ENCODE measurements at places on chromosomes 1 and 21. TPM values are rescaled to one million over a fixed set of nuclear protein-coding genes. Genes with fewer than 3 reads are reported as not detected.

DNA sequence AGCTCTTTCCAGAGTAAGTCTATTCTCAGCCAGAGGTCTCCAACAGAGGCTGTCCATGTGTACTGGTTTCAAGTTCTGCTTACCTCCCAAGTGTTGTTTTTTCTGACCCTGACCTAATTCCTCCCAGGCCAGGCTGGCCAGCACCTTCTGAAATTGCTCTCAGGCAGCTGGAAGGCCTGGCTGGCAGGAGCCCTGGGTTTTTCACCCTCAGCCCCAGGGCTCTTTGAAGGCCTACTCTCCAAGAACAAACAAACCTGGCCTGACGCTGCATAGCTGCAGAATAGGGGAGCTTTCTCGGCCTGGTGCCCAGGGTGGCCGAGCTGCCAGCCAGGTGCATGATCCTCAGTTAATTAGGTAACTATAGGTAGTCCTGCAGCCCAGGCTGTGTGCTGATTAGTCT lies 147.5 kb downstream of the CACNA1E start:
- no peak for DNase-seq

DNA sequence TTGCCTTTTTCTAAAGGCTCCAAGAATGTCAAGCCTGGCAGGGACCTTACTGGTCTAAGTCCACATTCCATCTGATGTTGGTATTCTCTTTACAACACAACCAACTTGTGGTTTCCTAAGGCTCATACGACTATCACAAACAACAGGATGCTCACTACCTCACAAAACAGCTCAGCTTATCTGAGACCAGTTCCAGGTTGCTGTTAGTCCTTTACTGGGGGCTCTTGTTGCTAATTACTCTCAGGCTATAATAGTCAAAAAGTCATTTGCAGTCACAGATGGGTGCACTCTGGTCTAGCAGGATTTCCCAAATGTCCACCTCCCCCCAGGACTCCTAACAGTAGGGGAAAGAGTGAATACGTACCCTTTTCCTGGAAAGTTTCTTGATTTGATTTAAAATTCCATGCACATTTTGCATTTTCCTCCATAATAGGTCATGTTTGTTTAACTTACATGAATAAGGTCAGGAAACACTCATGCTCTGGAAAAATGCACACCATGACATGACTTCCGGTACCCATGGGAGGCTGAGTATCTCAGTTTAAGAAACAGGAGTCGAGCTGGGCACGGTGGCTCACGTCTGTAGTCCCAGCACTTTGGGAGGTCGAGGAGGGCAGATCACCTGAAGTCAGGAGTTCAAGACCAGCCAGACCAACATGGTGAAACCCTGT lies 16.0 kb downstream of the LCK start:
- DNase-seq, result no peak

- no peak for DNase-seq
Measured at GRCh38 chr1:168420177-168420576, 123.6 kb downstream of the XCL2 start.

DNA sequence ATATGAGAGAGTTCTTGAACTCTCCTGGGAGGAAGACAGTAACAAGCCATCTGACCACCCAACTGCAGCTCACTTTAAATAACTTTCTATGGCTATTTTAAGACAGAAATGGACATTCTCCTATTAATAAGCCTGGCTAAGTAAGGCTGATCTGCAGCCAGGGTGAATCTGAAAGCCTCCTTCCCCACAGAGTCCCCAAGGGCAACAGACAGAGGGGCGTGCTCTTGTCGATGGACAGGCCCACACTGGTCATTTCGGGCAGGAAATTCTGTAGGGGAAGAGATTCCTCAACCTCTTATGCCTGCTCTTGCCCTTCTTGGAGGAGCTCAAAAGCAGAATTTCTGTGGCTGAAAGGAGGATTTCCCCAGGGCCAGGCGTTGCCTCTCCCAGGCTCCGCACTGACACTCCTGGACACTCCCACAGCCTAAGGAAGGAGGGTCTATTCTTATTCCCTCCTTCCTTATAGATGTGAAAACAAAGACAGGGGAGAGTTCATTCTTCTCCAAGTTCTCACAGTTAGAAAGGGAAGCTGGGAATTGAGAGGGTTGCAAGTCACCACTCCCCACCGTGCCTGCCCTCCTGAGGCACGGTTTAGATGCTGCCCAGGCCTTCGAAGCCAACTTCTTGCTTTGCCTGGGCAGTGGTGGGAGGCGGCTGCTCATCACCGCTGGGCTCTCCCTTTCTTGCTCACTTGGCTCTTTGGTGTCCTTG lies 17.9 kb upstream of the KANK4 start:
- no peak for DNase-seq

- DNase-seq, result no peak
Measured at GRCh38 chr21:27582948-27583430, 616.1 kb upstream of the ADAMTS5 start.

GRCh38 chr1:93988634-93989350 lies 79.6 kb upstream of the GCLM start:
- DNase-seq, result no peak

ZSWIM5 gene
- 15.9 TPM for total RNA-seq

DNA sequence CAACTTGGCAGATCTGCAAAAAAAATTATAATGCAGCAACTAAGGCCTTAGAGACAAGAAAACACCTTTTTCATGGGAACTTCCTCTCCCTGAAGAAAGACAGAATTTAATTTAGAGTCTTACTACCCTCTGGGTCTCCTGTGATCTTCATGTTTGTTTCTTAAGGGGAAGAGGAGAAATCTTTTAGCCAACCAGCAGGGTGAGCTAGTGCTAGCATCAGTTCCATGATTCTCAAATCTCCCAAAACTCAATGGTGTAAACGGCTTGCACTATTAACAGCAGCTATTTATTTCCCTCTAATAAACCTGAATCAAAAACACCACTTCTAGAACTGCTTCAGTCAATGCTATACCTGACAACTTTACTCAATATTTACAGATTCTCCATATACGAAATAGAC lies 3.8 kb downstream of the ZNF644 start:
- no peak for DNase-seq

CD48 gene
- total RNA-seq, result 0.82 TPM

DNA sequence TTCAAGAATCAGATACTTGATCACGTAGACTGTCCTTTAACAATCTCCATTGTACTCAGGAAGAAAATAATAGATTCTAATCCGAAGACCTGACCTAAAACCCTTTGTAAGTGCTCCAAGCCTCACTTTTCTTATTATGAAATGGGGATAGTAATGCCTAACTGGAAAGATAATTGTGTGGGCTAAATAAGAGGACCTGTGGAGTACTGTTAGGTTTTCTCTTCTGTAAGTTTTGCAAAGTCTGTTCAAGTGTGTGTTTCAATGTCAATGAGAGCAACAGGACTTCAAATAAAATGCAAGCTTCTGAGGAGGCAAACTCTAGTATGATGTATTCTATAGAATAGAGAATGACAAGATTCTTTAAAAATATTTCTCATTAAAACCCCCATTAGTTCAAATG lies 348.6 kb downstream of the USP25 start:
- no peak for DNase-seq

GRCh38 chr1:232283864-232284263 lies 346.1 kb downstream of the SIPA1L2 start:
- no peak for DNase-seq

DNA sequence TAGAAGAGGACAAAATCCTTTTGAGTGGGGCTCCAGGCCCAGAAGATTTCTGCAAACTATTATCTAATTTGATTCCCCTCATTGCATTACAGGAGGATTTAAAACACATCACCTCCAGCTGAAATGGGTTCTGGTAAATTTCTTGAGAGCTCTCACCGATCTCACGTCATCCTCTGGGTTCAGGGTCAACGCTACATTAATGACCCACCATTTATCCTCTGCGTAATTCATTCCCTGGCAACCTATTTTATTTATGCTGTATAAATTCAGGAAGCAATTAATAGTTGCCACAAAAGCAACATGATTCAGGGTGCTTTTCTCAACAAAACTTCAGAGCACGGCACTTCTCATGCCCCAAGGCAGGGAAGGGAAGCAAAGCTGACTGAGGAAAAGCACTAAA lies 38.9 kb downstream of the LMX1A start:
- DNase-seq, result no peak

DNA sequence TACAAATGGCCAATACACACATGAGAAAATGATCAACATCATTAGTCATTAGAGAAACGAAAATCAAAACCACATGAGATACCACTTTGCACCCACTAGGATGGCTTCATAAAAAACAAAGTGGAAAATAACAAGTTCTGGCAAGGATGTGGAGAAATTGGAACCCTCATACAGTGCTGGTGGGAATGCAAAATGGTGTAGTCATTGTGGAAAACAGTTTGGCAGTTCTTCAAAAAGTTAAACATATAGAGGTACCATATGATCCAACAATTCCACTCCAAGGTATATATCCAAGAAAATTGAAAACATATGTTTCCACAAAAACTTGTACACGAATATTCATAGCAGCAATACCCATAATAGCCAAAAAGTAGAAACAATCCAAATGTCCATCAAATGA lies 231.6 kb upstream of the CSF3R start:
- DNase-seq, result no peak

GRCh38 chr21:37870221-37870620 lies 46.0 kb downstream of the KCNJ6 start:
- no peak for DNase-seq

DNA sequence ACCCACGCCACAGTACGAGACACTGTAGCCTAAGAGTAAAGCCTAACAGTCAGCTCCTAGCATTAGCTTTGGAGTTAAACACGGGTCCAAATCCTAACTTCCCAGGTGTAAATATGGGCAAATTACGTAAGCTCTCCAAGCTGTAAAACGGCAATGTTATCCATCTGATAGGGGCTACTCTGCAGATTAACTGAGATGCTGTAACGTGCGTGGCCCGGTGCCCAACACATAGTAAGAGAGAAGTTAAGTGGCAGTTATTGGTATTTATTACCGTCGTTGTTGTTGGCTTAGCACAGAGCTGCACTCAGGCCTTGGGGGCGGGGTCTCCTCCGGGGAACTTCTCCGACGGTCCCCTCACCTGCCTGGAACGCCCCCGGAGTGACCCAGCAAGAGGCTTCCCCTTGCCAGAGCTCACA lies 457 bp downstream of the TRAPPC3 start:
- DNase-seq, result no peak

DNA sequence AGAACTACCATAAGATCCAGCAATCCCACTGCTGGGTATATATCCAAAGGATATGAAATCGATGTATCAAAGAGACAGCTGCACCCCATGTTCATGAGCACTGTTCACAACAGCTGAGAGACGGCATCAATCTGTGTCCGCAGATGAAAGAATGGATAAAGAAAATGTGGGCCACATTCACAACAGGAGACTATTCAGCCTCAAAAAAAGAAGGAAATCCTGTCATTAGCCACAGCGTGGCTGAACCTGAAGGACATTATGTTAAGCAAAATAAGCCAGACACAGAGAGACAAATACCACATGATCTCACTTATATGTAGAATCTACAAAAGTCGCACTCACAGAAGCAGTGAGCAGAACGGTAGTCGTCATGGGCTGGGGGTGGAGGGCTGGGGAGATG lies 99.2 kb upstream of the IFFO2 start:
- DNase-seq, result no peak

PLOD1 gene
- 15.5 TPM for total RNA-seq

BRDT gene
- not detected for total RNA-seq

GRCh38 chr1:115258302-115258866 lies 79.7 kb downstream of the NGF start:
- no peak for DNase-seq

AGMAT gene
- total RNA-seq, result 0.82 TPM

DNA sequence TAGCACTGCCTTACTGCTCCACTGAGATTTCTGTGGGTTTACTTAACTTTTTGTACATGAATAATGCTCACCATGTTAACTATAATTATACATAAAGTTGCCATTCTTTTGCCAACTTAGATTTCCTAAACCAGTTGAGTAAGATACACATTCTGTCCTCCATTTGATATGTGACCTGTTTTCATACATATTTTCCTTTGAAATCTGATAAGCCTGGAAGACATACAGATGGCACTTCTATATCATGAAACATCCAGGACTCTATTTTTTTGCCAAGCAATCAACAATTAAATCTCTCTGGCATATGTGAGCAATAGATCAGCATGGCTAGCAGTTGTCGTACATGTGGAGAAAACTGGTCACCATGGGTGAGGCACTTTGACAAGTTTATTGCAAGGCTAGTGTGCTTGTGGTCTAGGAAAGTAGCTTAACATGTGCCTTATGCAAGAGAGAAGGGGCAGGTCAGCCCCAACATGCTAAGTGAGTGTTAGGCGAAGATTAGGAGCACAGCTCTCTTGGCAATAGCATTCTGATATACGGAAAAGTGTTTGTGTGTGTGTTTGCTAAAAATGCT lies 14.2 kb downstream of the PRRX1 start:
- DNase-seq, result no peak

All from frontal cortex (tissue), 4 donors.